ENCODE measurements at places on chromosomes 11 and 22.

DNA sequence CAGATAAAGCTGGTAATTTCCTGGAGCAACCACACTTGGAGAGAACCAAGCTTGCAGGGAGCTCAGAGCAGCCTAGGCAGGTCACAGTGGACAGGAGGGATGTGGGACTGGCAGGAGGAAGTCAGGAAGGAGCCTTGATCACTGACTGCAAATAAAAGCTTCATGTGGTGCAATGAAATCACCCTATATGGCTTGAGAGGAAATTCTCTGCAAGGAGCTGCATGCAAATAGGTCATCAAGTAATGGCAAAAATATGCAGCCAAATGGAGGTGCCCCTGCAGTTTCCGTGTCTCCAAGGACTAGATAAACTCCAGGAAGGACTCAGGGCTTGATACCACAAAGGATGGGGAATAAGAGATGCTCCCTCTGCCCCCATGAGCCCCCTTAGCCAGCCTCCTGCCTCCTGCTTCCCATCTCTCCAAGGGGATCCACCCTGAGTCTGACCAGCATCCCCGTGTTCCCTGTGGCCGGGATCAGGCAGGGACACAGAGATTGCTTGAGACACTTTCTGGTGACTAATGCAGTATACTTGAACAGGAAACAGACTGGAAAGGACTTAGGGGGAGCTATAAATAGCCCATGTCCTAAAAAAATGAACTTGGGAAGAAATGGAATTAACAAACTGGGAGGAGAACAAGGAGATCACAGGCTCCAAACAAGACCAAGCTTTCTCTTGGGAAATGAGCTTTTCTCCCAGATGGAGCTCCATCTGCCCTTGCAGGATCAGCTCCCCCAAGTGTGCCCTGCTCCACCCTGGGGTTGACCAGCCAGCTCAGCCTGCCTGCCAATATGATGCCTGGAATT lies 23.9 kb upstream of the MICAL2 start:
- no peak for DNase-seq

DNA sequence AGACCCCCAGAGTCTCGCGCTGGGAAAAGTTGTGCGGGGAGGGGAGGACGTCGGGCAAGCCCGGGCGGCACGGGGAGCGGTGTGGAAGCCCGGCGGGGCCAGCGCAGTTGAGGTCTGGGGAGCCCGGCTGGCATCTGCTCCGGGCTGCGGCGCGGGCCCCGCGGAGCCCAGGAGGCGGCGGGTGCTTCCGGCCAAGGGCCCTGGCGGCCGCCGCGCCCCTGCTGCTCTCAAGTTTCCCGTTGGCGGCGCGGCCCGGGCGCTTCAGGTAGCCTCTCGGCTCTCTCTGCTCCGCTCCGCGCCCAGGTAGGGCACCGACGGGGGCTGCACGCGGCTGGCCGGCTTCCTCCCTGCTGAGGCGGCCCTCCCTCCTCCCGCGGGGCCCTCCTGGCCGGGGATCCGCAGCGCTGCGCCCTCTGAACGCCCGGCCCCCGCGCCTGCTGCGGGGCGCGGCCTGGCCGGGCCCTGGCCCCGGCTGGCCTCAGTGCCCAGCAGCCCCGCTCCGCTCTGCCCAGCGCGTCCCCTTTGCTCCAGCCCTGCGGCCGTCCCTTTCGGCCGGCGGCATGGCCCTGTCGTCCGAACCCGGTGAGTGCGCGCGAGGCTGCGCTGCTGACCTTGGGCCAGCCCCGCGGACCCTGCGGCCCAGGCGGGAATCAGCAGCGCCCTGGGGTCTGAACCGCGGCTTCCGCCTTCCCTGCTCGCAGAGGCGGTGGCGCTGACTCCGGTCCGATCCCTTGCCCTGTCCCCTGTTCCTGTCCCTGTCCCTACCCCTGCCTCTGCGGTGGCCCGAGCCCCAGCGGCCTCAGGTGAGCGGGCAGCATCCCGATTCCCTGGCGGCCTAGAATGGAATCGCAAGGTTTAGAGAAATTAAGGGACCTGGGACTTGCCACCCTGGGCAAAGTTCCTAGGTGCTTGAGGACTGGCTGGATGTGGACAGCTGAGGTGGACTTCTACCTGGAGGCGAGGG lies 4.3 kb upstream of the AMPD3 start:
- peak; percentile 67 for DNase-seq

DNA sequence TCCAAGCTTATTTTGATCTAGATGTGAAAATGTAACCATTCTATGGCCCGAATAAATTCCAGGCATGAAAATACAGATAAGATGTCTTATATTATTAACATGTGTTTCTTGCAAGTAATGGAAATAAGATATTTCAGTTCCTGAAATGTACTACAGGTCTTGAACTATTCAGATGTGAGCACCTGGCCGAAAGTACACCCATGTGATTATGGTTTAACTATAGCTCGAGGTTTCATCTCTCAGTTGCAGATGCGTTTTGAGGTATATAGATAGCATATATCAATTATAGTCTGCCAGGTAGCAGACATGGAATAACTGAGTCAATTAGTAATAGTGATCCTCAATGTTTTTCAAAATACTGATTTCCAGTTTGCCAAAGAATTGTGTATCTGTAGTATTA lies 68.3 kb downstream of the DDIAS start:
- DNase-seq, result peak; percentile 41

DNA sequence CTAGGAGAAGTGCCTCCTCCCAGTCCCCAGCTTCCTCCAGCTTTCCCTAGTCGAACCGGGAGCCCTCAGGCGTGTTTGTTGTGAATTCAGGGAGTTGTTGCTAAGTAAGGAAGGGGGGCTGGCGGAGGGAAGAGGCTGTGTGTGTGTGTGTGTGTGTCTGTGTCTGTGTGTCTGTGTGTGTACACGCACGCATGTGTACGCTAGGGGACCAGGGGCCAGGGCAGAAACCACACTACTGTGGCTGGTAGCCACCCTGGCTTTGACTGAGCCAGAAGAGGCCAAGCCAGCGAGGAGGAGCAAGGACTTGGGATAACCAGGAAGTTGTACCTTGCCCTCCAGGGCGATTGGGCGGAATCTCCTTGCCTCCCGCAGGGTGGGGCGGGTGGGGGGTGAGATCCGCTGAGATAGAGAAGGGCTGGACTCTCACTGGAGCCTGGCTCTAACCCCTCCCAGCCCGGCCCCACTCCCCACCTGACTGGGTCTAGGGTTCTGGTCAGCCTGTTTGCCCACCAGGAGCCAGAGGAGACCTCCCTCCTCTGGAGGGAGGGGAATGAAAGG lies 7.5 kb downstream of the BCL9L start:
- DNase-seq, result peak; percentile 69

All from activated naive CD4-positive, alpha-beta T cell treated with anti-CD3 and anti-CD28 coated beads for 36 hours (primary cell).